ENCODE measurements at places on chromosomes 13 and 19.
A peak's percentile ranks its signal among the peaks of the same experiment; 100 is the strongest.

GRCh38 chr13:113098162-113098732 lies 7.3 kb upstream of the F7 start:
- peak; percentile 88 for DNase-seq

GRCh38 chr13:33556828-33557227 lies 261.1 kb upstream of the RFC3 start:
- no peak for DNase-seq

GRCh38 chr19:51365965-51366388 lies at the start of gene ETFB:
Gene ETFB (minus strand): TSS chr19:51366388. CDS start chr19:51366326, 62 bp downstream.
- DNase-seq: no peak

DNA sequence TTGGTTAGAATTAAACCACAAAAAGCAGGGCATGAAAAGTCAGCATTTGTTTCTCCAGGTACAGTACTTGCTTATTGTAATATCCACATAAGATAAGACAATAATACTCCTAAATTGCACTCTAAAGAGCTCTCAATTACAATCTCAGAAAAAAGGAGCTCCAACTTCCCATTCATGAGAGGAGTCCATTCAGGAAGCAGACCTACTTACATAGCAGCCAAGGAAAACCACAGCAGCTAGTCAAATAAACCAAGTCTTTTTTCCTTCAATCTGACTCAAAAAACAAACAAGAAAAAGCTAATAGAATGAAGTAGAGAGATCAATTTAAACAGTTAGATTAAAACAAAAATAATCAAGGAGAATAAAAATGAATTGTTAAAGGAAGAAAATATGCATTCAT lies 885.2 kb upstream of the SLITRK6 start:
- DNase-seq: no peak

Measured in right hindlimb (tissue), 1 donor.